ENCODE measurements at places on chromosomes 7 and 10.
A peak's percentile ranks its signal among the peaks of the same experiment; 100 is the strongest.

DNA sequence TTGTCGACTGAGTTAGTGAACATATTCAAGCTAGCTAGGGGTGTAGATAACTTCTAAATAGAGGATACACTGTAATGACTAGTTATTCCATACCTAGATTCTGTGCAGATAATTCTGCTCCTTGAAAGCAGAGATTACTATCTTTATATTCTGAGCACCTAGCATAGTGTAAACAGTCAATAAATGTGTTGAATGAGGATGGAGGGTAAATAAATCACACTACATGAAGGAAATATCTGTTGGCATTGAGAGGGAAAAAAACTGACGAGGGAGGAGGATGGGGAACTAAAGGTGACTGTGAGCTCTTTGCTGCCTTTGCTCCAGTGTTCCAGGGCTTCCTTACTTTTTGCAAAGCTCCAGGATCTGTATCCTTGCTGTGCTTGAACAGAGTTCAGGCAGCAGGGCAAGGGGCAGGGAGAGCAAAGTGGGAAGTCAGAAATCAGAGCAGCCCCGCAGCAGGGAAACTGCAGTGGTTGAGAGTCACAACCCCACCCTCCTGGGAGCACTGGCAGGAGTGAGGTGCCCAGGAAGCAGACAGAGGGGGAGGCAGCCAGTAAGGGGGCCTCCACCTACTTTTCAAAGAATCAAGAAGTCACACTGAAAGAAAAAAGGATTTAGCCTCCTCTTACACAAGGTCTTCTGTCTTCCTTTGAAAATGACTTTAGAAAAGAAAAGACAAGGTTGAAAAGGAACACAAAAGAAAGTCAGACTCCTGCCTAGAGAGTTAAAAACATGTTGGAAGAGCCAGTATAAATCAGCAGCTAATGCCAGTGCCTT lies 71.8 kb upstream of the LRRN3 start:
- no peak for DNase-seq

DNA sequence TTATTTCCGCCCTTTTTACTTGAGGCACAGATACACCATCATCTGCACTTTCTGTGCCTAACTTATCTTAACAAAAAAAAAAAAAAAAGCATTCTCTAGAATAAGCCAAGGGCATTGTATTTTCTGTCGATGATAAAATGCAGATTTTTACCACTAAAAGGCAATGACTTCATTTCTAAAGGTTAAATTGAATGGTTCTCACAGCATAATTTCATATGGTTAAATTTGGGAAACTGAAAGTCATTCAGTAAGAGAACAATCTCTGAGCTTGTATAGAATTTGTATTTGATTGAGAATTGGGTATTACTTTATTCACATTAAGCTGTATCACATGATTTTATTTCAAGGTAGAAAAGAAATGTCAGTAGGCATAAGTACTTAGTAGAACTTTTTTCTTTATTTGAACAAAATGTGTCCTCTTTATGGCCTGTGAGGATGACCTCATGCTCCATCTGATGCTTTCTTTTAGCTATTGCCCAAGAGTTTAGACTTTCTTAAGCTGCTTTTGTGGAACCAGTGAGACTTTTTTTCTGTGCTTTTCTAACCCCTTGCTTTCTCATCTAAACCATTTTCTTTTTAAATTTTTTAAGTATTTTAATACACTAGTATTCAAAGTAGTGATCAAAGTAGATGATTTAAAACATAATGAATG lies 110.3 kb downstream of the LRRC4 start:
- DNase-seq, result peak; percentile 86

DNA sequence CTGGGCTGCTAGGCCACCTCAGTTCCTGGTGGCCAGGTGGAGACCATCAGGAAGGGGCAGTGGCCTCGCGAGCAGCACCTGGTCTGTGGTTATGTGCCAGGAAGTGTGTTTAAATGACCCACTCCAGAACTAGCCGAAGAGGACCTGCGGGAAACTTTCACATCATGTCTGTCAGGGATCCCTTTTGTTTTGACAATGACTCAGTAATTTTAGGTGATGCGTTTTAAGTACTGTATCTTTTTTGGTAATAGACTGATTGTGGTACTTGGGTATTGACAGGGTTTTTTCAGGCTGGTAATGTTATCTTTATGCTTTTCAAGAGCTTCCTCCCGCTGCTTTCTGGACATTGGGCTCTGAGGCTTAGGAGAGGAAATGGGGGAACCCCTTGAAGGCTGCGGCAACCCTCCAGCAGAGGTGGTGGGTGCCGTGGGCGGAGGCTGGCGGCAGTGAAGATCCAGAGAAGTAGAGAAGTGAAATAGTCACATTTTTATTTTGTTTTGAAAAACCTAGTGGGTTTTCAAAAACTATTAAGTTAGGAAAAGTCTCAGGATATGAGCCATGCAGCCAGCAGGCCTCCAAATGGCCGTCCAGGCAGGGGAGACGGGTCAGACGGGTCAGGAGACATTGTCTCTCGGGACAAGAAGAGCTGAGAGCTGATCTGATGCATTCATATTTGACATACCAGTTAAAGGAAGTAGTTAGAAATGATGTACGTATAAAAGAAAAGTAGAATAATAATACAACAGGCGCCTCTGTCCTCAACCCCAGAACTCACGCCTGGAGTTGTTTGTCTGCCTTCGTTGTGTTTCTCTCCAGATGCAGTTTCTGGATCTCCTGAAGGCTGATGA lies 27.7 kb downstream of the PPP2R2D start:
- no peak for DNase-seq

DNA sequence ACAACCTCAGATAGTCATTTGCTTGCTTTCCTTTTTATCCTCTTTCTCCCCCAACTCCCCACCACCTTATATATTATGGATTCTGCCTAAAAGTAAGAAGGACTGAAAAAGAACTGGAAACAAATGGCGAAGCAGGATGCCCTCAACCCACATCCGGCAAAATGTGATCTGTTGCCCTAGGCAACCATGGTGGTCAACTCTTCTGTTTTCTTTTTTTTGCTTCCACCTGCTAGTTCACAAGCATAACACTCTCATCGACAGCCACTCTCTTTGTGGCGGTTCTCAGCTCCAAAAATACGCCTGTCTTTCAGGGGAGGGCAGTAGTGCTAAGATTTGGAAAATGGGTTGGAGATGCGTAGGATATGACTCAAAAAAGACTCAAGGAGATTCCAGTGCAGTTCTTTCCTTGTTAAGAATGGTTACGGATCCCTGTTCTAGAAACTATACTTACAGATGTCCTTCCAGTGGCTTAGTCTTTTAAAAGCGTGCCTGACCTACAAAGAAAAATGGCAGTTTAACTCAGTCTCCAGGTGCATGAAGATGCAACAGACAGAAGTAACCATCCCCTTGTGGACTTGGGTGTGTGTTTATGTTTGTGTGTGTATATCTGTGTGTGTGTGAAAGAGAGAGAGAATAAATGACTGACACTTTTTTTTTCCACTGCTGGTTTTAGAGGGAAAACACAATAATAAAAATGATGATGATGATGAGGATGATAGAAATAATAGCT lies 10.7 kb downstream of the APBB1IP start:
- DNase-seq, result no peak

- DNase-seq, result no peak
Observed at GRCh38 chr7:30180718-30181117, 45.9 kb downstream of the MTURN start.

DNA sequence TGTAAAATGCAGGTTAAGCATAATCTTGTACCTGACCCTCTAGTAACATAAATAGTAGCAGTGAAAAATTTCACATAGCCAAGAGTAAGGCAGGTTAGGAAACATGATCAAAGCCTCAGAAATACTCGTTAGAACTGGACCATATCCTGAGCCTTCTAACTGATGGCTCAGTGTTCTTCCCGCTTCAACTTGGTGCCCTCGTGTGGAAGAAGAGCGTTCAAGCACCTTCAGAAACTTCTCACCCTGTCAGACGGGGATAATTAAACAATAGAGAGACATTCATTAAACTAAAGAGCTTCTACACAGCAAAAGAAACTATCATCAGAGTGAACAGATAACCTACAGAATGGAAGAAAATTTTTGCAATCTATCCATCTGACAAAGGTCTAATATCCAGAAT lies 124.5 kb downstream of the MYOF start:
- DNase-seq, result no peak

GRCh38 chr10:123262456-123262855 lies 108.3 kb downstream of the BUB3 start:
- DNase-seq, result no peak
